ENCODE measurements at places on chromosomes 6 and 20.

DNA sequence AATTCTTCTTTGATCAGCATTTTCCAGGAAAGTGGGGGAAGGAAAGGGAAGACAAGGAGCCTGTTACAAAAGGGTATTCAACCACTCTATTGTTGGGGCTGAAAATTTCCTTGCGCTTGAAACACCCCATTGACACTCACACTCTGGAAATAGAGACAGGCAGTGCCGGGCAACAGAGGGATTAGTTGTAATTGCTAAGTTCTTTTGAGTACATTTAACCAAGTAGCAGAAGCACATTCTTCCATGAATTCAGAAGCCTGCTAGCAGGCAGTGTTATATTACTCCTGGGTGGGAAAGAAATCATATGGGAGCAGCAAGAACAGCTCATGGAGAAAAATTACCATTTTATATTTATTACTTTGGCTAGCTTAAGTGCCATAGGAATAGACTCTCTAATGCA, 745.5 kb downstream of the C6orf118 start:
- no peak for DNase-seq

GRCh38 chr6:117795234-117795633, 111.8 kb upstream of the SLC35F1 start:
- no peak for DNase-seq

DNA sequence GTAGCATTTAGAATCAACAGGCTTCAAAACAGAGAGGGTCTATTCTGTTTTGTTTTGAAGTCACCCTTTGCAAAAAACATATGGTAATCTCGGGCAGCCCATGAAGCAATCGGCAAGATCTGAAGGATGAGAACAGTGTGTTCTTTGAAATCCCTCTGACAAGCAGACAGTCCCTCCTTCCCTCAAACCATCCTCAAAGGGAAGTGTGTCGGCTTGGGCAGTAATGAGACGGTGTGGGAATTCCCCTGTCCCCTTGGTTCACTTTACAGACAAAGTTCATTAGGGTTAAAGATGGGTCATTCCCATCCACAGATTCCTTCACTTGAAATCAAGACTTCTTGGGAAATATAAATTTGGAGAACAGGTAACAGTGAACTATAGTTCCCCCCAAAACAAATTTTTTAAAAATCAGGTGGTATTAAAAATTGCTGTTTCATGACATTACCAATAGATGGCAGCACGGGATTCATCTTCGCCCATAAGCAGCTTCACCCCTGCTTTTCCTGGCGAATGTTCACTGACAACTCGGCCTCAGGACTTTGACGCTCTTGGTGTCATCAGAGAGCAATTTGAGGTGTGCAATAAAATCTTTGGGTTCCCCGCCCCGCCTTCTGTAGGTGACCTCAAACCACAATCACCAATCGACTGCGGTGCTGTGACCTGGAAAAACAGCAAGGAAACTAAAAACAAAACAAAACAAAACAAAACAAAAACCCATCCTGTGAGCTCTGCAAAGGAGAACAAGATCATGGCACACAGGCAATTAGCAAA, 159.3 kb upstream of the TNFAIP3 start:
- peak; percentile 76 for DNase-seq

- DNase-seq = no peak
These were observed 54.3 kb upstream of the STX16 start for GRCh38 chr20:58596750-58597248.

DNA sequence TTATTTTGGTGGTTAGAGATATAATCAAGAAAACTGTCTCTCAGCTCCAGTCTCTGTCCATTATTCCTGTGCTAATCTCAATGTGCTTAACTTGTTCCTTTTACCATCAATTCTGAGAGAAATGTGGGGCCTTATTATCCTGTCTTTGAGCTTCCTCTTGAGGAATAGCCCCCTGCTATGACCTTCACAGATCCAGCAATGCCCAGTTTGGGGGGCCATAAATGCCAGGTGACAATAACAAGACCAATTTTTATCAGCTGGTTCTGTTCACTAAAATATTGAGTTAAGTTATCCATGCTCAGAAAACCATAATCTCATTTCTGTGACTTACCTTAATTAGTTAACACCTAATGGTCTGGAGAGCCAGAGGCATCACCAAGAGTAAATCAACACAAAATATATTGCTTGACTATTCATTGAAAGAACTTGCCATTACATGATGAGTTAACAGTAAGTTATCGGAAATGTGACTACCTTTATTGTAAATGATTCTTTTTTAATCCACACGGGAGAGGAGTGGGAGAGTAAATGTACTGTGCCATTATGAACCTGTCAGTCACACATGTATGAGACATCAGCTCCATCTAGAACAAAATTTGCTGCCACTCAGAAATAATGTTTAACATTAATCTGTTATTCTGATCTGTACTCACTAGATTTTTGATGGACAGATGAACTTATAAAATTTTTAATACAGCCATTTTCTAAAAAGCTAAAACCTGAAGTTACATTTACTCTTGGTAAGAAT, 149.7 kb downstream of the ID4 start:
- DNase-seq = no peak

DNA sequence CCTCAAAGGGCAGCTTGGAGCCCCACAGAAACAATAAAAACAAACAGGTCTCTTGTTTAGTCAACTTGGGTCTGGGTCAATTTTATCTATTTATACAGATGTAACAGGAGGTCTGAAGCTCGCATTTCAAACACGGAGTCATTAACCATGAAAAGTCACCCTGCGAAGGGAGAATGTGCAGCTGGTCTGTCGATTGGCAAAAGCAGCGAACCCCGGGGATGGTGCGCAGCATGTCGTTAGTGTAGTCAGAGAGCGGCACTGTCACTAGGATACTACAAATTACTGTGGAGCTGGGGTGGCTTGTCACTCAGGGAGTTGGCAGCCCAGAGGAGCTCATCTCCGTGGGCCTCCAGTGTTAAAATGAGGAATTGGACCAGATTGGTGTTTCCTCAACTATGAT, 190.4 kb upstream of the ARG1 start:
- DNase-seq = no peak

DNA sequence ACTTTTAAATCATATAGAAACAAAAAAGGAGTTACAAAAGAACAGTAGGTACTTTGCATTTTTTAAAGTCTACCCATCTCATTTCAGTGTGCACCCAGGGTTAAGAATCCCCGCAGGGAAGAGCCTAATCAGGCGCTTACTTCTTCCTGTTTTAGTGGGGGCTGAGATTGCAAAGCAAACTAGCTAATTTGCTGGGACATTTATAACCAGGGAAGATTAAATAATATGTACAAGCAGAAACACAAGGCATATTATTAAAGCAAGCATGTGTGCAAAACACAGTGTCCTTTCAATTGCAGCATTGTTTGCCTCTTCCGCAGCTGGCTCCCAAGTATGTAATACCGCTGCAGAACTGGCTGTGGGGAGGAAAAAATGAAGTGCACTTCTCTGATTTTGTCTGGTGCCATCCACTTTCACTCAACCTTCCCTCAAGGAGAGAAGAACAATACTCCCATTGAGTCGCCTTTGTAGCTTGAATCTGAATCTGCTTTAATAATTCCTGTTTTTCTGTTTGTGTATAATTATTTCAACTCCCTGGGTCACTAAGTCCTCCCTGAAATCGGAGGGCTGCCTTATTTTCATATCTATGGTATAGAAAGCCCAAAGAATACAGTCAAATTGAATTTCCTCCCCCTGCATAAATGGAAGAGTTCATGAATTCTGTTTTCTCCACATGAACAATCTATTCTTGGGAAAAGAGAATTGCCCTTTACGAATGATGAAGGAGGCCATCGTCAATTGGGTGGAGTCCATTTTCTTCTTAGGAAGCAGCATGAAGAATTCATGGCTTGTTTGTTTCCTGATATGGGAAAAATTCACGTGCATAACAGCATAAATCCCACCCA, 23.3 kb upstream of the BCAS1 start:
- no peak for DNase-seq

- DNase-seq = no peak
These were observed 72.6 kb upstream of the THBS2 start for GRCh38 chr6:169326067-169326799.

GRCh38 chr20:11844691-11845090, 73.0 kb upstream of the BTBD3 start:
- no peak for DNase-seq

- no peak for DNase-seq
These were observed 21.8 kb upstream of the ERVFRD-1 start for GRCh38 chr6:11133281-11133680.

DNA sequence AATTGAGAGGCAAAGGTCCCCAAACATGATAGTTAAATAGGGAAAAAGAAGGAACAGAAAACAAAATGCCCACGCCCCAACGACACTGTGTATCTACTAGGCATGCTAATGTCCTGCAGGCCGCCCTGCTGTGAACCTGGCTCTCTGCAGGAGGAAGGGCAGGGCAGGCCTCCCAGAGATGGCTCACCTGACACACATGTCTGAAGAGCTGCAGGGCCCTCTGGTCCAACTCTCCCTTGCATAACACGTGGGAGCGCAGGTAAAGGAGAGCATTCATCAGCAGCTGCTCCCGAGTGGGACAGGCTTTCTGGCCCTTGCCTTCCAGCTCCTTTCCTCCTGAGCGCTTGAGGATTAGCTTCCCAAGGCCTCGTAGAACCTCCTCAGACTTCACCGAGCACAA, 53.7 kb upstream of the LYRM2 start:
- no peak for DNase-seq

- no peak for DNase-seq
These were observed 62.7 kb downstream of the TSHZ2 start for GRCh38 chr20:53034899-53035298.

DNA sequence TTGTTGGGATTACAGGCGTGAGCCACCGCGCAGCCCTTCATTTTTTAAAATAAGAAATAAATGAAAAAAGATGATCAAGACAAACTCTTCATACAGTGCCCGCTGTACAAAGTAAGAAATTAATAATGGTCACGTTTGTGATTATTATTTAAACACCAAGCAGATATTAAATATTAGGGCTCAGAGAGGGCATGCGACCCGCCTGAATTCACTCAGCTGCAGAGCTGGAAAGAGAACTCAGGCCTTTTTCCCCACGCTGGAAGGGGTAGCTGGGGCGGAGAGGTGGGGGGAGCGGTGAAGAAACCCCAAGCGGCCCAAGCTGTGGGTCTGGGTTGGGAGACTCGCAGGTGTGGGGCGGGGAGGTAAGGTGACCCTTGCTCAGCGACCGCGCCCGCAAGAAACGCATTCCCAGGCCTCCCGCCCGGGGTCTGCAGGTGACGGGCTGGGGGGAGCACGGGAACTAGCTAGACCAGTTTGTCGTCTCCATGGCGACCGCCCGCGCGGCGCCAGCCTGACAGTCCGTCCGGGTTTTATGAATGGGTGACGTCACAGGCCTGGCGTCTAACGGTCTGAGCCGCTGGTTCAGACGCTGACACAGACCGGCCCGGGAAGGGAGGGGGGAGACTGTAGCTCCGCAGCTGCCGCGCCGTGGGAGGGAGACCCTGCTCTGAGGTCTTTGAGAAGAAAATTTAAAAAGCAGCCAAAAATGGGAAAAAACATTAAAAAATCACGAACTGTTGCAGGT, 1.1 kb upstream of the ID1 start:
- peak; percentile 87 for DNase-seq

- peak; percentile 28 for DNase-seq
These were observed 118.8 kb downstream of the RALGAPA2 start for GRCh38 chr20:20593447-20594170.

- DNase-seq = peak; percentile 91
These were observed 76.2 kb downstream of the FAM229B start for GRCh38 chr6:112163295-112164257.

DNA sequence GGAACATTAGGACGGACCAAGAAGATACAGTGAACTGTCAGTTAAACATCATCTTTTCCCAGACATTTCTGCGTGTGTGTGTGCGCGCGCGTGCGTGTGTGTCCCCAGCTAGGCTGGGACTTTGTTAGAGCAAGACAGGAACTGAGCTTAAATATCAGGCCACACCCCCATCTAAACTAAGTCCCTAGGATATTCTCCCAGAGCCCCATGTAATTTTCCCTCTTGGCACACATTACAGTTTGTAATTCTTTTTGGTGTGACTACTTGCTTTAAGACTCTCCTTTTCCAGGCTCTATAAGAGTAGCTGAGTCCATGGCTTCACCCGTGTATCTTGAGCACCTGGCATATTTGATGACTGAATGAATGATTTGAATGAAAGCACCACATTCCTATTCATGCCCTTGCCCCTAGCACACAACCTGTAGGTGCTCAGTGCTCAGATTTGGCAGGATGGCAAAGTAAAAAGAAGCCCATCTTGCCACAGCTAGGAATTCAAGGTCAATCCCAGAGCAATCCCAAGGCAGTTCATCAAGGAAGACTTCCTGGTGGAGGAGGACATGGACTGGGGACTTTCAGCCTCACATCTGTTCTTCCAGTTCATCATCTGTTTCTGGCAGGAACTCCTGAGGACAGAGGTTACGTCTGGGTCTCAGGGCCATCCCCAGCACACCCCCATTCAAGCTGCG, 69.2 kb downstream of the MRPL14 start:
- DNase-seq = no peak

DNA sequence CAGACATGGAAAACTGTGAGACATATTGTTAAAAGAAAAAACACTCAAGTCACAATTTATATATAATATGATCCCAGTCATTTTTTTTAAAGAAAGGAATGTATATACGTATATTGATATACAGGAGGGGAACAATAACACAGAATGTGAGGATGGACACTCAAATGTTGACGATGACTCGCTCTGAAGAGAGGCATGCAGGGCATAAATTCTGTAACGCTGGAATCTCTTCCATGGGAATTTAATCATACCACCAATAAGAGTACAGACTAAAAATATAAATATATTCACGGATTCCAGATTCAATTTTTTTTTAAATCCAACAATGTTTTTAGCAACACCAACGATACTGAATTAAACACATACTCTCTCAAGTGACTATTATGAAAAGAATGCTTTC, 106.9 kb upstream of the CCDC28A start:
- DNase-seq = no peak

DNA sequence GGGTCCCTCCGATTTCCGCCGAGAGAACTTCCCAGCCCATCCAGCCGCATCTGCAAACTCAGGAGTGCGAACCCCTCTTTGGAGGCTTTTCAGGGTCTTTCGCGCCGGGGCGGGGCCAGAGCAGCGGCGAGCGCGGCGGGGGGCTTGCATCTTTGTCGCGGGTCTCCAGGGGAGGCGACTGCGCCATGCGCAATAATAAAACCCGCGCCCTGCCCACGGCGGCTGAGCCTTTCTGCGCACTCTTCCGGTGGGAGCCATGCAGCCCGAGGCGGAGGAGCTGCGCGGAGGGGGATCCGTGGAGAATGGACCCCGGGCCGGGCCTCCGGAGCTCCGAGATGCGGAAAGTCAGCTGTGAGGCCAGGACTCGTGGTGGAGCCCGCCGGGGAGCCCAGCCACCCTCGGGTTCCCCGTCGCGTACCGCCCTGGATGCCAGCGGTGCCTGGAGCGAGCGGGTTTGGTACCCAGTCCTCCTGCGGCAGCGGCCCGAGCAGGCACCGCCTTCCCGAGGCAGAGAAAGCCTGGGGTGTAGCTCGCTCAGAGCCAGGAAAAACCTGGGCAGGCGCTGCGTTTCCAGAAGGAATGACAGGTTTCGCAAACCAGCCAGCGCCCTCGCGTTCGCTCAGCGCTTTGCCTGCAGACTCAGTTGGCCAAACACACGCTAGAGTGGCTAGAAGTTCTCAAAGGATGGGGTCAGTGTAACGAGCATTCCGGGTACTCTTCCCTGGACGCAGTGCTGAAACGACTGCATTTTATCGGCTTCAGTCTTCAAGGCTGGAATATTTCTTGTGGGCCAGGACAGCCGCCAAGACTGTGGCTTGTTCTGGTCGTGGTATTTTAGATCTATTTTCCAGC, 1.2 kb downstream of the AKAP12 start:
- DNase-seq = peak; percentile 43

Measured in stimulated activated CD8-positive, alpha-beta memory T cell treated with anti-CD3 and anti-CD28 coated beads, Interleukin-4, amount 100 ng/mL, for 48 hours (primary cell).